ENCODE measurements at places on chromosomes 2 and 18.

GRCh38 chr2:210007895-210008294 is 5.5 kb downstream of the RPE start:
- DNase-seq = no peak

- no peak for DNase-seq
Measured at GRCh38 chr18:77052297-77052982, 80.1 kb downstream of the MBP start.

DNA sequence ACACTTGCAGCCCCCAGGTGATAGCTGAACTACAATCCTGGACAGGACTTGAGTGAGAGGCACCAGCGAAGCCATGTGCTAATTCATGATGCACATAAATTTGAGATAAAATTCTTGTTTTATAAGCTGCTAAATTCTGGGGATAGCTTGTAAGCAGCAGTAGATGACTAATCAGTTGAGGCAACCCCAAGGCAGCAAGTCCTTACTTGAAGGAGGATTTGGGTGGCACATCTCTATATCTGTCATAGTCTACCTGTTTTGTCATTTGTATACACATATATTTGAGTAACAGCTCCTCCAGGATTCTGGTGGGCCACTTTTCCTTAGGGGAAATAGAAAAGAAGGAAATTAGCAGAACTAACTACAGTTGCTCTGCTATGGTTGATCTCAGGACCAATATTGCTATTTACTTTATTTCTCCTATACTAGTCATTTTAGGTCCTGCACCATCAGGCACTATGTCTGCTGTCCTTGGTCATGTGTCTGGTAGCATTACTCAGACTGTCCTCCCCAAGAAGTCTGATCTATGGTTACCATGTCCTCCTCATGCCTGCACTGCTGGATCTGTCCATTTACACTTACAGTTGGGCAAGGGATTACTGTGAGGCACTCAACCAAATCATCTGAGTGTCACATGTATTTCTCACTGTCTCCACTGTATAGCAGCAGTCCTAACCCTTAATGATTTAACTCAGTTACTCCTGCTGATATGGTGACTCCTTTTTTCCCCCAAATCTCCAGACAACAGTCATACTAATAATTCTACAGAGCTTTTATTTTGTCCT is 436.0 kb upstream of the CWC22 start:
- no peak for DNase-seq

DNA sequence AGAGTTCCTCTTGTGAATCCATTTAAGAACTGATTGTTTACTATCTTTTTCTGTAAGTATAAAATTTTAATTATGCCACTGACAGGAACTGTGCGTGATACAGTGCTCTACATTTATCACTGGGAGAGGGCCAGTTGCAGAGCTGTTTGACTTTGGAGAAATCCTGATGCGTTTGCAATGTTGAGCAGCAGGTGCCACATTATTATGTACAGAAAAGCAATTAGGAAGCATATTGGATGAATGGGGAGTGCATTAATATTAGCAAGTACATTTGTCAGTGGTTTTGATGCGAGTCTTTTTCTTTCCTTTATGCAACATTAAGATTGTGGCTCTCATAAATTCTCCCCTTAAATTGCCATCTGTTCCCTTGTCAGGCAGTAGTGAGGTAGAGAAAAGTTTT is 302.3 kb upstream of the FANCL start:
- DNase-seq = no peak

- no peak for DNase-seq
Measured at GRCh38 chr2:179470089-179470488, 205.5 kb upstream of the SESTD1 start.

GRCh38 chr2:126777620-126777978 is 121.1 kb upstream of the TEX51 start:
- DNase-seq = no peak

Measured in CD4-positive, alpha-beta T cell treated with Interleukin-6 for 4 hours (primary cell).